Activated T-helper 1 cell treated with Interleukin-2 at 50 U/mL for 16 hours (primary cell): ENCODE measurements at places on chromosomes 5 and 9.

GRCh38 chr5:6632324-6632887 lies 438 bp downstream of the NSUN2 start:
- DNase-seq = no peak

DNA sequence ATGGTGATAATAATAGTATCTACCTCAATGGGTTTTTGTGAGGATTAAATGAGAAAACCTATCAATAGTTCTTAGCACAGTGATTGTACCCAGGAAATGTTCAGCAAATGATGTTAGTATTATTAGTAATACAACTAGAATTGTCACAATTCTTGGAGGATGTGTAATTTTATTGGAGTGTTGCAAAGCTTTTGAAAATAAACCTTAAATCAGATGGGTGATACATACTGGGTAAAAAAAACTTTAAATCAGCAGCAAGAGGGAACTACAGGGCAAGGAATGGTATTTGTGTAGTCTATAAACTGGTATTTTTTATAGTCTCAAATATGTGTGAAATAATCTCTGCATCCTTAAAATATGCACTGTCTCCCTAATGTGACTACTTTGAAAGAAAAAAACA lies 371.6 kb downstream of the PIK3R1 start:
- DNase-seq = no peak

DNA sequence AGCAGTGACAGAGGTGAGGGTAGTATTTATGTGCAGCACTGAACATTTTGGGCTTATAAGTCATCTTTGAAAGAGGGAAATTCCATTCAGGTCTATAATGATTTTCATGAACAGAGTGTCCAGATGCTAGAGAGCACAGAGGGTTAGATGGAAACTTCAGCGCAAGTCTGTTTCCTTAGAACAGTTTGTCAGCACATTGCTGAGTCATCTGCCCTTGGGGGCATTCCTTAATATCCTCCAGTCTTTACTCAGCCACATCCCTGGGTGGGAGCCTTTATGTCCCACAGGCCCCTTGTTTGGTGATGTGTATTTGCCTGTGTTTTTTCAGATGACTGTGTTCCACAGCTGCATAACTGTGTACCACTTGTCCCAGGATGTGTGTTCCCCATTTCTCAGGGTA lies 138.5 kb upstream of the S1PR3 start:
- DNase-seq = no peak

- DNase-seq = no peak
These were observed 2.3 kb downstream of the GDNF start for GRCh38 chr5:37837414-37838032.

GRCh38 chr5:78961743-78962142 lies 23.4 kb downstream of the ARSB start:
- no peak for DNase-seq

GRCh38 chr5:77168161-77168878 lies 42.2 kb upstream of the PDE8B start:
- DNase-seq = no peak

DNA sequence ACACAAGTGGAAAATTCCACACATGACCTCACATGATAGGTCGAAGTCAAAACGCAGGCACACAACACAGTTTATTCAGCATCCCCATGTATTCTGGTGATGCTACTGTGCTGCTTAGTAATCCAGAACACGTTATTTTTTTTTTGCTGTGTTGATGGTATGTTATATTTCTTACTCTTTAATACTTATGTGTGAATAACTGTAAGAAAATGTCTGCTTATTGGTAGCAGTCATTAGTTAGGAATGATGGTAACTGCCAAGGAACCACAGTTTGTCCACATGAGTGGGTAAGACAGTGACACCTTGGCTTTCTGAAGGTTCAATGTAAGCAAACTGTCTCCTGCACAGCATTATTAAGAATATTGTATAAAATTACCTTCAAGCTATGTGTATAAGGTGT lies 107.7 kb upstream of the DAPK1 start:
- DNase-seq = no peak

- no peak for DNase-seq
These were observed at the start of gene FAM221B for GRCh38 chr9:35828716-35829083. Gene FAM221B (minus strand): TSS chr9:35828732. CDS start chr9:35826161, 2,571 bp downstream.

DNA sequence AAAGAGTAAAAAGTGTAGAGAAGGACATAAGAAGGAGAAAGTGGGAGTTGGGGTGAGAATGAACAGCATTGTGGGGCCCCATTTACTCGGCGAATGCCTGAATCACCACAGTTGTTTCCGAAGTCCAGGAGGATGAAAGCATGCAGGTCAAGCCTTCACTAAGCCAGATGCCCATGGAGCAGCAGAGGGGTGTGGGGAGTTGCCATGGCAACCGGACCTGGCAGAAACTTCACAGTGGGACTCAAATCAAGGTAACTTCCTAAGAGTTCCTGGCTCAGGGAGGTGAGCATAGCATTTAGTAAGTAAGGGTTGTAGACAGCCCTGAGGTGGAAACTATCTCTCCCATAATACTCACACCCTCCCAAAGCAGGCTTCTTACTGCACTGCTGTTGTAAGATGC lies 357.1 kb downstream of the TRIM32 start:
- no peak for DNase-seq

DNA sequence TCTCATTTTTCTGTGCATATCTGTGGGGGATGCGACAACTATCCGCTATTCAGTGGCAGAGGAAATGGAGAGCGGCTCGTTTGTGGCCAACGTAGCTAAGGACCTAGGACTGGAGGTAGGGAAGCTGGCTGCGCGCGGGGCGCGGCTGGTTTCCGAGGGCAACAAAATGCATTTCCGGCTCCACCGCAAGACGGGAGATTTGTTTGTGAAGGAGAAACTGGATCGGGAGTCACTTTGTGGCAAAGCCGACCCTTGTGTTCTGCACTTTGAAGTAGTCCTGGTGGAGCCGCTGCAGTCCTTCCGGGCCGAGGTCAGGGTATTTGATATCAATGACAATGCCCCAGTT lies 320 bp downstream of the PCDHB1 start:
- DNase-seq = no peak

DNA sequence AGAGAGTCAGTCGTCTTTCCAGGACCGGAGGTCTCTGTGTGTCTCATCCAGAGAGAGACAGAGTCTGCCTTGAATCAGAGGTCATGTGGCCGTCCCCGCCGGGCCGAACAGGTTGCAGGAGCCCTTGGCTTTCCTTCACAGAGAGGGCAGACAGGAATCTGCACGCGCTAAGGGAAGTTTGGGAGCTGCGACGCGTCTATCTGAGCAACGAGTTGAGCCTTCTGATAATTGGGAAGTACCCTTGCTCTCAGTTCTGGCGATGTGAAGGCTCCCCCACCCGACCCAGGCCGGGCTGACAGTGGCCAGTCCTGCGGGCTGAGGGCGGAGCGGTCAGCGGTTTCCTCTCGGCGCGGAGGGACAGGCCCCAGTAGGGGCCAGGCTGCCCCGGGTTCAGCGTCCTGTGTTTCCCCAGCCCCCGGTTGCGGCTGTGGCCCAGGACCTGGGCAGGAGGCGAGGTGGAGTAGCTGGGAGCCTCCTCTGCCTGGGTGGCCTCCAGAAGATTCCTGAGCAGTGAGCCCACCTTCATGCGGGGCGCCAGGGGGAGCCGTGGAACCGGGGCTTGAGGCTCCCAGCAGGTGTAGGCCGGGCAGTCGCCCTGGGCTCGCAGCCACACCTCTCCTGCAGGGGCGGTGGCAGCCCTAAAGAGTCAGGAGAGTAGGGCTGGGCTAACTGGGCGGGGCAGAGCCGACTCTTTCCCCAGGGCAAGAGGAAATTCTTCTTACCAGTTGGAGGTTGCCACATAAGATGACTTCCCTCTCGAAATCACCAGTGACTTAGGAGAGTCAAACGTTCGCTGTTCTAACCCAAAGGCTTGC lies 13.9 kb downstream of the NR2F1 start:
- DNase-seq = no peak

GRCh38 chr5:124842725-124843595 lies 96.5 kb upstream of the ZNF608 start:
- no peak for DNase-seq

DNA sequence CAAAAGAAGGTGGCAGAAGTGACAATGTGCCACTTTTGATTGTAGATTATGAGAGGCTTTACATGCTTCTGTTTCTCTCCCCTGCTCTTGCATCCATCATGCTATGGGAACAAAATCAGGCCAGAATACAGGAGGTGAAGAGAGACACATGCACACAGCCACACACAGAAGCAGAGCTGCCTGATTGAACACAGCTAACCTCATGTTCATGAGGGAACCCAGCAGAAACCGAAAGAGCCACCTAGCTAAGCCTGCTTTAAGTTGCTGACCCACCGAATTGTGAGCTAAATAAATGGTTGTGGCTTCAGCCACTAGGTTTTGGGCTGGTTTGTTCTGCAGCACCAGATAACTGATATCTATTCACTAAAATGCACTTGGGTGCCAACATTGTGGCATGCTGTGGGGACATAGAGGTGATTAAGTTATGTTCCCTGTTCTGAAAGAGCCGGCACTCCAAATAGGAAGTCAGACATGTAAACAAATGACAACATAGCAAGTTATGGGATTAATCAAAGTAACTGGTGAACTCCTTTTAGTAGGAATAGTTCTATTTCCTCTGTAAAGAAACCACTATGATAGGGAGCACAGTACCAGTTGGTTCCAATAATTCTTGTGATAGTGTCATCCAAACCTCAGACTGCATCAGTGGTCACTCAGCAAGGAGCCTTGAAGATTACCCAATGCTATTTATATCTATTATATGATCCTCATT lies 93.6 kb upstream of the TNC start:
- no peak for DNase-seq
